LHCN-M2 (cell line): ENCODE measurements at places on chromosomes 11 and 22. TPM values are rescaled to one million over a fixed set of nuclear protein-coding genes. Genes with fewer than 3 reads are reported as not detected.

DNA sequence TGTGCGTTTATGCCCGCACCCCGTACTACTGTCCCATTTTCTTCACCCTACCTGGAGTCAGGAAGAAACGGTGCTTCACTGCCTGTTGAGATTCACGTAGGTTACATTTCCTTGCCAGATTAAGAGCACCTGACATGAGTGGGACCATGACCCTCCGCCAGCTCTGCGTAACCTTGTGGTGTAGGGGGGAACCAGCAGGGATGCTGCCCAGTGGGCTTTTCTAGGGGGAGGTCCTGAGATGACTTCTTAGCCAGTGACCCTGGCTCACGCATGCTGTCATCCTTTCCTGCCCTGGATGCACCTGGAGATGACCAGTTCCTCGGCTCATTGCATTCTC is 967 bp upstream of the ARVCF start:
- DNase-seq, result no peak

DNA sequence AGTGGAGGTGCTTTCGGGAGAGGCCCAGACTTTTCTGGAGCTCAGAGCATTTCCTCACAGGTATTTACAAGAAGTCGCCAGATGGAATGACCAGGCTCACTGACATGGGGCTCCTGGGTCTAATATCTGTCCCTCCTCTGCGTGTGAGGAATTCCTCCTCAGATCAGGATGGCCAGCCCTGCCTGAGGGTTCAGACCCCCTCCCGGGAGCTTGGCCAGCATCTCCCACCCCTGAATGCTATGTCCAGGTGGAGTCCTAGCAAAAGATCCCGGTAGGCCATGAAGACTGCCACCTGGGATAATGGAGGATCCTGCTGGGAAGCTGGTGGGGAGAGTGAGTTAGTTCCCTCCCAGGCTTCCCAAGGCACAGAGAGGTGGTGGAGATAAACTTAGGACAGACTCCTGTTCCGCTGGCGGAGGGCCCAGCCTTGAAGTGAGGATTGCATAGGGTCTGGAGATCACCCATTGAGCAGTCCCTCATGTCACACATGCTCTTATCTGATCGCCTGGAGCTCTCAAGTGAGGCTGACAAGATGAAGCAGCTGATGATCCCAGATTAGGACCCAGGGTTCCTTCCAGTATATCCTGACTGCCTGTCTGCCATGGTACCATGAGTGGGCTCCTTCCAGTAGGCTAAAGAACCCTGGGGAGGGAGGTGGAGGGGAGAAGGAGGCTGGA is 5.7 kb downstream of the OAF start:
- DNase-seq, result no peak

DNA sequence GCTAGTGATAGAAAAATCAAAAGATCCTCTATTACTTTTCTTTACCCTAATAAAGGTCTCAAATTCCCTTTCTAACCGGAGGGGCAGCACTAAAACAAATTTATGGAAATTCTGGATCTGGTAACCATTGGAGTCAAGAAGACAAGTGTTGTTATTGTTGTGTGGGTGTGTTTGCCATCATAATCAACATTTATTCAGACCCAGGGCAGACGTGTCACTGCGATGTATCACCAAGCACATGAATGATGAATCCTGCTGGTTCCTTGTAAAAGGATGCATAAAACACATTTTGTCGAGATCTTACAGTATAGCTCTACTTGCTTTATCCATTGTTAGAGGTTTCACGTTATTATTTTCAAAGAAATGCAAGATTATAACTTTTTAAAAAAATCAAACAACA is 12.1 kb upstream of the FJX1 start:
- no peak for DNase-seq

OR51B2 gene
- not detected in 2 replicates for total RNA-seq

GRCh38 chr11:36122671-36123070 is 166.6 kb downstream of the COMMD9 start:
- peak; percentile 20 for DNase-seq

PRR33 gene
- under 0.01 TPM in 1 of 2 replicates, not detected in the other for total RNA-seq

DNA sequence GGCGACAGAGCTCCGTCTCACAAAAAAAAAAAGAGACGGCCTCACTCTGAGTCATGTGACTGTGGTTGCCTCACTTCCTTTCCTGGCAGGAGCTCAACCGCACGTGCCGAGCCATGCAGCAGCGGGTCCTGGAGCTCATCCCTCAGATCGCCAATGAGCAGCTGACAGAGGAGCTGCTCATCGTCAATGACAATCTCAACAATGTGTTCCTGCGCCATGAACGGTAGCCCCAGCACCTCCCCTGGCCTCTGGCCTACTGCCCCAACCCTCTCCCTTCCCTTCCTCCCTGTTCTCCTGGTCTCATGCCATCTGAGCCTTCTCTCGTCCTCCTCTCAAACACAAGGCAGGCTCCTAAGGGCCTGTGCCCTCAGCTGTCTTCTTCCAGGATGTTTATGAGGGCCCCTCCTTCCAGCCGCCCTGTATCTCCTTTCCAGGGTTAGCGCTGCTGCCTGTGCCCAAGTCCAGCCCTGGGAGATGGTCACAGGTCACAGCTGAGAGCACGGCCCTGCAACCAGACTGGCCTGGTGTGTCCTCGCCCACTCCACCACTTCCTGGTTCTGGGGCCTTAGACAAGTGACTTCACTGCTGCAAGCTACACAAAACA is 30.7 kb downstream of the TOM1 start:
- DNase-seq, result peak; percentile 25

DNA sequence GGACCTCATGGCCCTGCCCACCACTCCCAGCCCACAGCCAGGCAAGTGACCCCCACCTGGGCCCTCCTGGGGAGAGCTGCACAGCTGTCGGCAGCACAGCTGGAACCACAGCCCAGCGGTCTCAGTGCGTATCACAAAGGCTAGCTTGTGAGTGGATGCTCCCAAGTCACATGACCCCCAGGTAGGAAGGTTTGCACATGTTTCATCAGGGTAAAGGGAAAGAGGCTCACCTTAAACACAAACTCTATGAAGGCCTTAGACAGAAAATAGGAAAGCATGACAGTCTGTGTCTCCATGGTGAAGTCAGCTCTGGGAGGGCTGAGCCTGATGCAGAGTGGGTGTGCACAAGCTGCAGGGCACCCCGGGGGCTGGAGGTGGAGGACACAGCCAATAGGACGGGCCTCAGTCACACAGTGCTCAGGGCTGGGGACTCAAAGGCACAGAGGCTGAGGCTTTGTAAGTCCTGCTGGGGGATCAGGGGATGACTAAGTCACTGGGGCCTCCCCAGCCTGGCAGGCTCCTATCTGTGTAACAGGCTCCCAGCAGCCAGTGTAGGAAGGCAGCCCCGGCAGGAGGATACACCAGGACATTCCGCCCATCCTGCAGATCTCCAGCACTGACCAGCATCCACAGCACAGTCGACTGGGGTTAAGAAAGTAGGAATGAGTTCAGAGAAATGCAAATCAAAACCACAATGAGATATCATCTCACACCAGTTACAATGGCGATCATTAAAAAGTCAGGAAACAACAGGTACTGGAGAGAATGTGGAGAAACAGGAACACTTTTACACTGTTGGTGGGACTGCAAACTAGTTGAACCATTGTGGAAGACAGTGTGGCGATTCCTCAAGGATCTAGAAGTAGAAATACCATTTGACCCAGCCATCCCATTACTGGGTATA is 22.0 kb downstream of the CELSR1 start:
- no peak for DNase-seq

PPARA gene
- 6.3 and 9.1 TPM in 2 replicates for total RNA-seq

DNA sequence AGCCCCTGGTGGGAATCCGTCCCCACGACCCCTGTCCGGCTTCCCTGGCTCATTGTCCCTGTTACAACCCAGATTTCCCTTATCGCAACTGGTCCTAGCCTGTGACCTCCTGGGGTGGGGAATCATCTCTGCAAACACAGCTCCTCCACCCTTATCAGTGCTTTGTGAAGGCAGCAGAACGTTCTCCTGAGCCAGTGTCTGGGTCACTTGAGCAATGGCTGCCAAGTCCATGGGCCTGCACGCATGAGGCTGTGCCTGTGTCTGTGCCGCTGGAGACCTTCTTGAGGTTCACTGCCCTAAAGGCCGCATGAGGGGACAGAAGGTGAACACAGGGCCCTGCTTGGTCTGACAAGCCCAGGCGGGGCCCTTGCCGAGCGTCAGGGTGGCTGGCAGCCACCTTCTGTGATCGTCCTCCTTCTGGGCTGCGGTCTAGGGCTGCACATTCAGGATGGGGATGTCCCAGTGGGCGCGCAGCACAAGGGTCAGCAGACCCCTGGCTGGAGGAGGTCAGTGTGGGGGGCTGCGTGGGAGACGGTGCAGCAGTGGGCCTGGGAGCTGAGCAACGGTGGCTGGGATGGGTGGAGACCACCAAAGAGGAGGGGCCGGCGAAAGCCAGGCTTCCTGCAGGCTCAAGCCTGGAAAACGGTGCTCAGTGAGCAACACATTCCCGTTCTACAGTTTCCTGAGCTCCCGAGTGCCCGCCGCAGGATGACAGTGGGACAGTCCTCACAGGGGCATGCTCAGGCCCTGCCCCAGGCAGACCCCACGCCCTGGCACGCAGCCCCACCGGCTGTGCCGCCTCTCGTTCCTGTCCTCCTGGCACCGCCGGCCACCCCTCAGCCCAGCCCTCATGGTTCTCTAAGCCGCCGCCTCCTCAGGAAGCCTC is 74.1 kb downstream of the CDKN1C start:
- no peak for DNase-seq

DNA sequence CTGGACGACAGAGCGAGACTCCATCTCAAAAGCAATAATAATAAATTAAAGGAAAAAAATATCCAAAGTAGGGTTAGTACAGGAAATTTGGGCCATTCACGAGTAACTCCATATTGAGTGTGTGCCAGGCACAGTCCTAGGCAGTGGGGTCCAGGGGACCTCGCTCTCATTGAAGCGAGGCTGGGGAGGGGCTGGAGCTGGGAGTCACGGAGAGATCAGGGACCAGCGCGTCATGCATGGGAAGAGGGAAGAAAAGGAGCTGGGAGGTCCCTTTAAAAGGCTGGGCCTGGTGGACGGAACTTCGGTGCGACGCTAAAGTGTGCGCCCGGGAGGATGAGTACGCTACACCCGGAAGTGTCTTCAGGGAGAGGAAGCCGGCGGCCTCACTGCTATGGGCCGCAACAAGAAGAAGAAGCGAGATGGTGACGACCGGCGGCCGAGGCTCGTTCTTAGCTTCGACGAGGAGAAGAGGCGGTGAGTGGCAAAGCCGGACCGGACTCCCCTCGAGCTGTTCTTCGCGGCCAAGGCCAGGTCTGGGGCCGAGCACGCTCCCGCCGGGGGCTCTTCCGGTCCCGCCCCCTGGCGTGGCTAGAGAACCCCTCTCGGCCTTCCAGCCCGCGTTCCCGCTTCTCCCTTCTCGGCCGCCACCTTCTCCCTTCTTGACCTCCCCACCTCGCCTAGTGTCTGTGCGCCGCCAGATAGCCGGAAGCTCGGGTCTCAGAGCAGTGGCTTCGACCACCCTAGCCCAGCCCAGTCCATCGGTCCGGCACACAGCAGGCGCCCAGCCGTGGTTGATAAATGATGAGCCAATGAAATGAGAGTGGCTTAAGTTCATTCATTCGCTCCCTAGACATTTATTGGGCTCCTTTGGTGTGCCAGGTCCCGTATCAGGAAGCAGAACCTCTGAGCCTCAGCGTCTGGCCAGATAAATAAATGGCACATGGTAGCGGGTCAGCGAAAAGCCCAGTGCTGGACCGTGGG is at the start of gene NOL12:
NOL12 (plus strand) TSS at position 342 of the 981 bp plus-strand sequence; CDS start at position 392, 50 bp downstream.
- DNase-seq, result peak; percentile 82

GRCh38 chr11:79342236-79342635 is 98.6 kb downstream of the TENM4 start:
- DNase-seq, result no peak

GRCh38 chr11:47466701-47467250 is 17.8 kb upstream of the RAPSN start:
- no peak for DNase-seq

GRCh38 chr11:41116970-41117369 is 342.5 kb downstream of the LRRC4C start:
- no peak for DNase-seq

- DNase-seq, result peak; percentile 1
These were observed 4.5 kb downstream of the TMPRSS4 start for GRCh38 chr11:118081241-118081958.

DNA sequence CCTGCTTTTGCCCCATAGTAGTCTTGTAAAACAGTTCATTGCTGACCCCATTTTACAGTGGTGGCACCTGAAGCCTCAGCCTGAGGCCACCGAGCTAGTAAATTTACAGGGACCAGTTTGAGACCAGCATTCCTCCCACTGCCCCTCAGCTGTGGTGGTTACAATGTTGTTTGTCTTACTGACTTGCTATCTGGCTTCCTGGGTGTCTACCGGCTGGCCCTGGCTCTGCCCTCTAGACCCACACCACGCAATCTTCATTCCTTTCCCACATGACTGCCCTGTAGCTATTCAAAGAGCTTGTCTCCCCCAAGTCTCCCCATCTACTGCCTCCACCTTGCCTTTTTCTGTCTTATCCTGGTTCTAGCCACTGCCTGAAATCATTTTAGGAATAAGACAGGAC is 20.8 kb downstream of the PIK3IP1 start:
- DNase-seq, result no peak

ANO3 gene
- not detected in 2 replicates for total RNA-seq

DNA sequence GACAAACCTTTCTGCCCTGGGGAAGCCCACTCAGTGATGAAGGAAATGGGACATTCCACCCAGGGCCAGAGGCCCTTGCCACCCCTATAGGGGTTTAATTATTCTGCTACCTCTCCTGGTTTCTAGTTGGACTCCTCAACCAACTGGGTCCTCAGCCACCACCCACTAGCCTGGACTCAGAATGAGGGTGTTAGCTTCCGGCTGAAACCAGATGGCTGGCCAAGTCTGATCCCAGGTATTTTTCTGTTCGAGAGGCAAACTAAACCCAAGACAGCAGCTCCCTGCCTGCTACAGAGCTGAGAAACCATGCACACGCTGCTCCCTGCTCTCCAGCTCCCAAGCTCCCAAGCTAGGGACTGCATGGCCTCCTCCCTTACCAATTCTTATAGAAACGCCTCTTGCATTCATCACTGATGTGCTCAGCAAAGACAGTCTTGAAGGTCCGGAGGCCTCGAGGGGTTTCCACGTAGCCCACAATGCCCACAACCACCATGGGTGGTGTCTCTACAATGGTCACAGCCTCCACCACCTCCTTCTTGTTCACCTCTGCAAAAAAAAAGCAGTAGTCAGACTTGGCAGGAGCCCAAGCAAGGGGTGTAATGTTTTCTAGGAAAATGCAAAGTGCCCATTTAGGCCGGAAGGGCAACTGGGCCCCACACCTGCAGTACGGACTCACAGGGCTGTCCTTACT is 2.2 kb downstream of the RPL3 start:
- DNase-seq, result no peak

- no peak for DNase-seq
These were observed 35.3 kb upstream of the TTLL12 start for GRCh38 chr22:43222262-43222661.

DNA sequence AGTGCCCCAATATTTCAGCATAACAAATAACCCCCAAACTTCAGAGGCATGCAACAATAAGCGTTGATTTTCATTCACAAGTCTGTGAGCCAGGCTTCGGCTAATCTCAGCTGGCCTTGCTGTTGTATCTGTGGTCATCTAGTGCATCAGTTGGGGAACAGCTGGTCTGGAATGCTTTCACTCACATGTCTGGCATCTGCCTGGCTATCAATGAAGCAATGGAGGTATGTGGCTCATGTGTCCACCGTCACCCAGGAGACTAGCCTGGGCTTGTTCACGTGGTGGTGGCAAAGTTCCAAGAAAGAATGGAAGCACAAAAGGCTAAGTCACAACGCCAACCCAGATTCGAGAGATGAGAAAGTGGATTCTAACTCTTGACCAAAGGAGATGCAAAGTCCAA is 304.8 kb upstream of the ISX start:
- no peak for DNase-seq

HEPHL1 gene
- total RNA-seq, result not detected in 2 replicates

PMM1 gene
- 29.9 and 34.4 TPM in 2 replicates for total RNA-seq

- no peak for DNase-seq
These were observed 15.8 kb upstream of the ETS1 start for GRCh38 chr11:128603003-128603696.
